SW480 (cell line): ENCODE measurements at places on chromosomes 1 and 21.
A peak's percentile ranks its signal among the peaks of the same experiment; 100 is the strongest.

DNA sequence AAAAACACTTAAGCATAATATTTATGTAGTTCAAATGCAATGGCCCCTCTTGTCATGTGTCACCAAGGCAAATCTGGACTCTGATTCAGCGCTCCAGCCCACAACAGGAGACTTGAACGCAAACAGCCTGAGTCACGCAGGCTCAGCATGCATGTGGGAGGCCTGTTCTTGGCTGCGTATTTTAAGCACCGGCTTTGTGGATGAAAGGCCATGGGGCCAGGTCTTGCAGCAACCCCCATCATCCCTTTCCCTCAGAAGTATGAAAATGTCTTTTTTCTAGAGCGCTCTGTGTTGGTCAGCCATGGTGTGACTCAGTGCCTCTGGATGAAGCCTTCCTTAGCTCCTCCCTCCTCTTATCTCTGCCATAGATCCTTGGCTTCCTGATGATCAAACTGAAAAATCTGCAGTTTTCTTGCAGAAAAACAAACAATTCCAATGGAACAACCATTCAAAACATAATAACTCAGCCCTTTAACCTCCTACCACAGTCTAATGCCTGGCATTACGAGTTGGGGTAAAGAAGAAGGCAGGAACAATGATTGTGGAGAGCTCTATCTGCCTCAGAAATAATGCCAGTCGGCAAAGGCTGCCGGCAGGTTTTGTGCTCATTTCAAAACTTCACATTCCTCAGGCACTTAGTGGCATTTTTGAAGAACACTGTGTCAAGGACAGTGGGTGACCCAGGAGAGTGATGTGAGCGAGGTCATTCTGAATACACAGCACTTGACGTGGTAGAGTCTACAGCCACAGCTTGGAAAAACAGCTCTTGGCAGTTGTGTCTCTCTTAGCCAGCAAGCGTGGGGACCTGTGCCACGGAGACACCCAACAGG is 167.5 kb downstream of the CLIC6 start:
- no peak for DNase-seq

DNA sequence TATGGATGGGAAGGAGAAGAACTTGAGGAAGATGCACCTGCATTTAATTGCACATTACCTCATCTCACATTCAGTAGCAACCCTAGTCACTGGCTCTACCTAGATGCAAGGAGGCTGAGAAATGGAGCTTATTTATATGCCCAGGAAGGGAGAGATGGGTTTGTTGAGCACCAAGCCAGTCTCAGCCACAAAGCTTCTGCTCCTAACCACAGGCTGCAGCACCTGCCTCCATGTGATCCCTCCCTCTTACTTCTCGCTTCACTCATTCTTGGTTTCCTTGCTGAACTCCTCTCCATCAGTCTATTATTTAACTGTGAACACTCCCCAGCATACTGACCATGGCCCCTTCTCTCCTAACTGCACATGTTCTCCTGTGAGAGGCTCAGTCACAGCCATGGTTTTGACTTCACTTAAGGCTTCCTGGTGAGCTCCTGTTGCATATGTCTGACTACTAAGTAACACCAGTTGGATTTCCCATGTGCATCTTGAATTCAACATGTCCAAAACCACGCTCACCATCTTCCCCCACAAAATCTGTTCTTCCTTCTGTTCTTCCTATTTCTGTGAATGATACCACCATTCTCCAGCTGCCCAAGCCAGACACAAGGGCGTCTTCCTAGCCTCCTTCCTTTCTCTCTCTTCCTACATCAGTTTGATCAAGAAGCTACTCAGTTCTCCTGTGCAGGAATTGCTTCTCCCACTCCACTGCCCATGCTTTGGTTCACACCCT is 139.8 kb downstream of the AK5 start:
- no peak for DNase-seq

DNA sequence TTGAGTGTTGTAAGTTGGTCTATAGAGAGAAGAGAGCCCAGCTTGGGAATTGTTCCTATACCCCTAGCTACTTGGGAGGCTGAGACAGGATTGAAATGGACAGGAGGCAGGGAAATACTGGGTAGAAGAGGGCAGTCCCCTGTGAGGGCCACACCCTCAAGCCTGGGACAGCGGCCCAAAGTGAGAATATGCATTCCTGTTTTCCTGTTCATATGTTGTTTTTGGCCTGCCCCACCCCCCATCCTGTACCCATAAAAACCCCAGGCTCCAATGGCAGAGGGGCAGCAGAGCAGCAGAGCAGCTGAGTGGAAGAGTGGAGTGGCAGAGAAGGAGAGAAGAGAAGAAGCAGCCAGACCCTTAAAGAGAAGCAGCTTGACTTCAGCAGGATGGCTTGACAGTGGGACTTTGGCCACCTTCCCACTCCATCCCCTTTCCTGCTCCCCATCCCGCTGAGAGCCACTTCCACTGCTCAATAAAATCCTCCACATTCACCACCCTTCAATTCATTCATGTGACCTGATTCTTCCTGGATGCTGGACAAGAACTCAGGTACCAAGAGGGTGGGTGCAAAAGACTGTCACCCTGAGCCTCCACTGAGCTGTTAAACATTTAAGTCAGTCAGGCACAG is 70.6 kb upstream of the PUM1 start:
- no peak for DNase-seq

DNA sequence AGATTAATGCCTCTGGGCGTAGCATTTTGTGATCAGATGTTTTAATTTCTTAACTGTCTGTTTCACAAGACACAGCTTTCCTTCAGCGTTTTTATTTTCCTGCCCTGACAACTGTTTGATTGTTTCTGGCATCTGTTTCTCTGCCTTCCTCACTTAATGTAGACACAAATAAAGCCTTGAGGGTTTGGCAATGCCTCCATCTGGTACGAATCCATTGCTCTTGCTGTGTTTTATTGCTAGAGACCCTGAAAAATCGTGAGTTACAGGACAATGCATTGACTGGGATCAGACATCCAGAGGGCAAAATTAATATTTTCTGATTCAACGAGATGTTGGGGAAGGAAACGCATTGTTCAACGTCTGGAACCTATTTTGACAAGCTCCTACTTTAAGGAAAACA is 363.5 kb downstream of the MRPL39 start:
- DNase-seq = no peak

- no peak for DNase-seq
Measured at GRCh38 chr1:155553349-155553748, 9.3 kb downstream of the ASH1L start.

- no peak for DNase-seq
Measured at GRCh38 chr1:27940297-27940696, 5.5 kb downstream of the SMPDL3B start.

DNA sequence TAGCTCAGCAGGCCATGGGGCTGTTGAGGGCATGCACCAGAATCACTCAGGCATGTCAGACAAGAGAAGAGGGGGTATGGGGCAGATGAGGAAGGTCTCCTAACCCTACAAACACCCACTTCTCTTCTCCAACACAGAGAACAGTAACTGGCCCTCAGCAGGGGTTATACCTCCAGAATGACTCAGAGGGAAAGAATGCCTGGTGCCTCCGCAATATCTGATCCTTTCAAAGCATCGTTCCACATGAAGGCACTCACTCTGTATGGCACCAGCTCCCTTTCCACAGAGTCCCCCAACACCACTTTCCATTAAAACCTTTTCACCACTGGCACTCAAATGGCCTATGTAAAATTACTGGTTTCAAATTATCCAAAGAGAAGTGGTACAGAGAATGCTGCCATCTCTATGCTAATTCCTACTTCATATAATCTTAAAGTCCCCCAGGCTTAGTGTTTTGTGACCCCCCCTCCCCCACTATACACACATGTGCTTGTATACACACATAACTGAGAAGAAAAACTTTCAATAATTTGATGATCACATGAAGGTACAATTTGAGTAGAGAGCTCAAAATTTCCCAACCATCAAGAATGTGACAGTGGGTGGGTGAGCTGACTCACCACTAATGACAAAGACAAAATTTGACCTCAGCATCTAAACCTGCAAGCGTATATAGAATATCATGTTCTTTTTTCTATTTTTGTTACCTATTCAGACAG is 91.5 kb downstream of the SIPA1L2 start:
- DNase-seq = peak; percentile 84

DNA sequence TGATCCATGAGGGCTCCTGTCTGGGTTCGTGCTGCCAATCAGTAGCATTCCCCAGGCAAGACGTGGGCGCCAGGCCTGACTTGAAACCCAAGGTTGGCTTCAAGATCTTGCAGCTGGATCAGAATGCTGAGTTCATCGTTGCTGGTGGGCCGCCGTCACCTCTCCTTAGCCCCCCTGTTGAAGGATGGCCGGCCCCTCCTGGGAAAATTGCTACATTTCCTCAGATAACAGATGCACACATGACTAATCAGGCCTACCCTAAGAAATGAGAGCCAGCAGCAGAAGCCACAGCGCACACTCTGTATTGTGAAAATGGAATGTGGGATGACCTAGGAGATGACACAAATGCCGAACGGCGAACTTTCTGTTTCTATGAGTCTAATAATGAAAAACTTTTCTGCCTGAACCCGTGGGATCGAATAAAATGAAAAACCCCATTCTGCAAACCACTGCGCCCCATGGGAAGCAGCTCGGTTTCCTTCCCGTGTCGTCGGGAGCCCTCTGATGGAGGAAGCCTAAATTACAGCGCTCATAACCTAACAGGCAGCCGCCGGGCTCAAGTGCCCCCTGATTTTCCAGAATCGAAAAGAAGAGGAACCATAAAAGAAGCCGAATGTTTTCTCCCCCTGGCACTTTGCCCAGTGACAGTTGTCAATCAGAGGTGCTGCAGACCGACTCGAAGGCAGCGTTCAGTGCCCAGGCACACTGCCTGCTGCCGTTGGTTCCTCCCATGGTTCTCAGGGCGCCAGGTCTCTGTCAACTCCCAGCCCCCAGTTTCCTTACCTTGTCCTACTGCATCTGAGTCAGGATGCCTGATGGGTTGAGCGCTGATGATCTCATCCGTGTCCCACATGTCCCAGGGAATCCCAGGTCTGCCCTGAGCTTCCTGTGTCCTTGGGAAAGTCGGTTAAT is 38.2 kb upstream of the H6PD start:
- peak; percentile 58 for DNase-seq
